Stimulated activated CD8-positive, alpha-beta memory T cell treated with anti-CD3 and anti-CD28 coated beads, Interleukin-15, amount 100 ng/mL, for 24 hours (primary cell): ENCODE measurements at places on chromosomes 5 and 9.

DNA sequence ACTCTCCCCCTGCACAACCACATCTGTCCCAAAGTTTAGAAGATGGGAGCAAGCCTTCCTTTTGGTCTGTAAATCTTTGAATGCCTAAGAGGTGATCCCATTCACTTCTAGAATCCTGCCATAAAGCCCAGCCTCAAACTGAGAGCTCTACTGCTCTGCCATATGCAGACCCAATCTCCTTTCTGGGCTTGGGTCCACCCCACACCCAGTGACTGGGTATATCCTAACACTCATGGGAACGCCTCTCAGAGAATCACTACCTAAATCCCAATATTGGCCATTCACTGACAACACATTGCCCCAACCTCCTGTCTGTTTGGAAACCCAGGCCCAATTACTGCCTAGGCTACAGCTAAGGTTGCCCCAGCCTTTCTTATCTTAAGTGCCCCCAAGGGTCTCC, 90.7 kb downstream of the MAMDC2 start:
- DNase-seq: no peak

DNA sequence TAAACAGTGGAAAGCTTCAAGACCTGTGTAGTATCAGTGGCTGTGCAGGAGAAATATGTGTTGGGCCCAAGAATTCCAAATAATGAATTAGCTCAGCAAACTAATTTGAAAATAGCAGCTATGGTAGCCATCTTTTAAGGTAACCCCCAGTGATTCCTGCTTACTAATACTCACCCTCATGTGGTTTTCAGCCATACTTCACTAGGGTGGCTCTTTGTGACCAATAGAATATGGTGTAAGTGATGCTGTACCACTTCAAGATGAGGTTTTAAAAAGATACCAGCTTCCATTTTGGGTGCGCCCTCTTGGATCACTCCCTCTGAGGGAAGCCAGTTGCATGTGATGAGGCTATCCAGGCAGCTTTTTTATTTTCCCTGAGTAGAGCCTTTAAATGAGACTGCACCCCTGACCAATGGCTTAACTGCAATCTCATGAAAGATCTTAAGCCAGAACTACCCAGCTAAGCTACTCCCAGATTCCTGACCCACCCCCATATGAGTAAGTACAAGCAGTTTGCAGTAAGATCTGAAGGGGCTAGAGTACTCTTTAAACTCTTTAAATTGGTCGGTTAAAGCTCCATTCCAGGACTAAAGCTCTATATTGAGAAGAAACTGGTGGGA, 58.3 kb downstream of the UHRF2 start:
- DNase-seq: no peak

DNA sequence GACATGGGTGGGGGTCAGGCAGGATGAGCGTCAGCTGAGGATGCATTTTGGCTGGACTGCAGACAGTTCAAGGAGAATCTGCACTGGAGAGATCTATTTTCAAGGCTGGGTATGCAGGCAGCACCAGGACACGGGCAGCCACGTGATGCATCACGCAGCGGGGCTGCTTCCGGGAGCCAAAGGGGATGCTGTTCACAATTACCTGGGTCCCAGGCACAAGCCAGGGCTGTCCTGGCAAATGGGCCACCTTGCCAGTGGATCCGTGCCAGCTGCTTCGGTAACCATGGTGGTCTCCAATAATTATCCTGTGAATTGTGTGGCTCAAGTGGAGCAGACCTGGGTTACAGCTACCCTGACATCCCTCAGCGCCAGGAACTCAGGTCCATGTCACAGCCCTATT, 17.5 kb downstream of the DBH start:
- DNase-seq: no peak

DNA sequence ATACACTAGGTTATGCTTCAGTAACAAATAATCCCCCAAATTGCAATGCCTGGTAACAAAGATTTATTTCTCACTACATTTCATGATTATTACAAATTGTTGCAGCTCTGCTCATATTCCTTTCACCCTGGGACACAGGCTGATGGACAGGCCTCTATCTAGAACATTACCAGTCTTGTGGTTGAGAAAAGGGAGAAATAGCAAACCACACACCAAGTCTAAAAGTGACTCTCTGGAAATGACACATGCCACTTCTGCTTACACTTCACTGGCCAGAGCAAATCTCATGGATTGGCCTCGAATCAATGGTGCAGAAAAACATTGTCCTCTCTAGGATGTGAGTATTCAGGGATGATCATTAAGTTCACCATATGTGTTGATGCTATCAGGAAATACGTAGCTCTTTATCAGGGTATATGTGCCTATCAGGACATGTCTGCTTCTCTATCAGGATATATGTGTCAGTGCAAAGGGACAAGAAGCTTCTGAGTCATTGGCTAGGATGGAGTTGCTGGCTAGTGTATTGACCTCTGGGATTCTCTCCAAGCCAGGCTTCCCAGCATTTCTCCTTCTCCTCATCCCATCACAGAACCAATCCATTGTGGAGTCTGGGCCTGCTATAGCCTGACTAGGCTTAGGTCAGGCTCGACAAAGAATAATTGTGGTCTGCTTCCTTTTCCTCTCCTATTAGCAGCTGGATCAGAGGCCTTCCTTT, 91.1 kb upstream of the CEP78 start:
- DNase-seq: no peak

DNA sequence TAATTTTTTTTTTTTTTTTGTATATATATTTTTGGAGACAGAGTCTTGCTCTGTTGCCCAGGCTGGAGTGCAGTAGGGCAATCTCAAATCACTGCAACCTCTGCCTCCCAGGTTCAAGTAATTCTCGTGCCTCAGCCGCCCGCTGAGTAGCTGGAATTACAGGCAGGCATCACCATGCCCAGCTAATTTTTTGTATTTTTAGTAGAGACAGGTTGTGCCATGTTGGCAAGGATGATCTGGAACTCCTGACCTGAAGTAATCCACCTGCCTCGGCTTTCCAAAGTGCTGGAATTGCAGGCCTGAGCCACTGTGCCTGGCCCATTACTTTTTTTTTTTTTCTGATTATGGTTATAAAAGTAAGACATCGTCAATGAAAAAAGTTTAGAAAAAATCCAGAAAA, 84.0 kb upstream of the LMNB1 start:
- no peak for DNase-seq

DNA sequence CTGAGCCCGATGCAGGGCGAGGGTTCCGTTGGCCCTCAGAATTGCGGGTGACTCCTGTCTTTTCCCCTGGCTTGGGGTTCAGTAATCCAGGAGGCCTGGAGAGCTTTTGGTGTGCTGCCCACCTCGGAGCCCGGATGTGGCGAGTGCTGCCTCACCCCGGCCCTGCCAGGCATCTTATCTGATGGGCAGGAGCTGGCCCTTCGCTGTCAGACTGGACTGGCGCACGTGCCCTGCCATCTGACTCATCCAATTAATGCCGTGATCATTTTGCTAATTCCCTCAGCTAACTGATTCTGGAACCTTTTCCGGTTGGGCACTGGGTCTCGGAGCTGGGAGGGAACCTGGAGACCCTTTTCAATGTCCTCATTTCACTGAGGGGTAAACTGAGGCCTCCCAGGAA, 34.6 kb downstream of the RXRA start:
- no peak for DNase-seq

DNA sequence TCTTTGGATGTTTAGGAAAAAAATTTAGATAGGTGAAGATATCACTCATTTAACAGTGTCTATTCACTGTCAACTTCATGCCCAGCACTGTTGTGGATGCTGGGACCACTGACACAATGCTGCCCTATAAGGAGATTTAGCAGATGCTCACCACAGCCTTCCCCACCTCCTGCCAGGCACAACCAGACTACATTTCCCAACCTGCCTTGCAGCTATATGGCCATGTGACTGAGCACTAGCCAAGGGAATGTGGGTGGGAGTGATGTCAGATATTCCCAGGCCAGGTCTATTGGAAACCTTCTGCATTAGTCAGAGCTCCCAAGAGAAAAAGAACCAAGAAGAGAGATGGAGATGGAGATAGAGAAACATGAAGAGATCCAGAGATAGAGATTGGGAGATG, 302.6 kb upstream of the TAS2R1 start:
- DNase-seq: no peak

DNA sequence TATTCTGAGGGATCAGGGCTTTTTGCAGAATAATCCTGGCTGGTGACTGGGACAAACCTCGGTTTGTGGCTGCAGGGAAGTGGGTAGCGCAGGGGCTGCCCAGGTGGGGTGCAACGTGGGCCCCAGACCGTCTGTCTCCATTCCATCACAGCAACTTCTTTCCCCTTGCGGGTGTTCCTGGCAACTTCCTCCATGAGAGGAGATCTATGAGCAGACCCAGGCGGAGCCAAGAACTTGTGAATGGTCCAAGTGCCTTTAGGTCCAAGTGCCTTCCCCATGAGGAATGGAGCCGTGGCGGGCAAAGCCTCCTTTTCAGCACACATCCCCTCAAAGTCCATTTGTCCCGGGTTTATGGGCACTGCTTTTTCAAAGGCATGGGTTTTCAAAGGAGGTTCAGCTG, 136.5 kb downstream of the PHF2 start:
- no peak for DNase-seq

- no peak for DNase-seq
Observed at GRCh38 chr9:91714020-91714806, 235.8 kb downstream of the ROR2 start.

GRCh38 chr9:34783951-34784487, 74.1 kb upstream of the CCL21 start:
- no peak for DNase-seq

- no peak for DNase-seq
Observed at GRCh38 chr5:154791535-154791934, 36.4 kb downstream of the LARP1 start.

- no peak for DNase-seq
Observed at GRCh38 chr9:17487467-17487866, 91.4 kb upstream of the SH3GL2 start.

GRCh38 chr9:127953768-127954505, 16.3 kb upstream of the DPM2 start:
- no peak for DNase-seq

DNA sequence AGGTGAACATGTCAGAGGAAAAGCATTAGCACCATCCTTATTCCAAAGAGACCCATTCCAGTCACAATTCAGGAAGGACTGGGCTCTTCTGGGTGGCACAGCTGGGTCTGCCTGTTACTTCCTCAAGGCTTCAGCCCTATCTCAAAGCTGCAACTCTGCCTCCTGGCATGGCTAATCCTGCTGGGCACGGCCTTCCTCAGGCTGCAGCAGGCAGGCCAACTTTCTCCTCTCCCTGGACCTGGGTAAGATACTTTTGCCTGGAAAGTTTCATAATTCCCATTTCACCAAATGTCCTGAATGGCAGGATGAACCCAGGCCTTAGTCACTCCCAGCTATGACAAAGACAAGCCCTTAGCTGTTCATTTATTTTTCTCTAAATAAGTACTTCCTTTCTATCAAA, 50.1 kb downstream of the MACROH2A1 start:
- DNase-seq: no peak

DNA sequence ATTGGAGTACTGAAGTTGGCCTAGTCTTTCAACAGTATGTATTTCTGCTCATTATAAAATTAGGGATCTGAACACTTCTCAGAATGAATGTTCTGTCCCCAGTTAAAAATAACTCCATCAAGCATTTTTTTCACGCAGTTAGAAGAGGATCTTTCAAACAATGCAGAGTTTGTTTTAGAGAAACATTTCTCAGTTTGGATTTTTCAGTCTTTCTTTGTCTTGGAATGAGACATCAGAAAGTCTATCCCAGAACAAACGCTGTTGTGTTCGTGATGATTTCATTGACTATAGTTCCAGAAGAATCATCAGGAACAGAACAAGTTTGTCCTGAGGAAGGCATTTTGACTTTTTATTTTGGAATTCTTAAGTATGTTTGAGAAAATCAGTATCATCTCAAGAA, 218.7 kb downstream of the ARRDC3 start:
- DNase-seq: no peak

GRCh38 chr5:31707329-31707728, 68.4 kb downstream of the PDZD2 start:
- DNase-seq: no peak

- no peak for DNase-seq
Observed at GRCh38 chr9:81626511-81626910, 62.8 kb downstream of the TLE1 start.

- DNase-seq: no peak
Observed at GRCh38 chr5:39713250-39713916, 288.6 kb upstream of the DAB2 start.

GRCh38 chr5:168295574-168296201, 4.2 kb downstream of the WWC1 start:
- DNase-seq: no peak

DNA sequence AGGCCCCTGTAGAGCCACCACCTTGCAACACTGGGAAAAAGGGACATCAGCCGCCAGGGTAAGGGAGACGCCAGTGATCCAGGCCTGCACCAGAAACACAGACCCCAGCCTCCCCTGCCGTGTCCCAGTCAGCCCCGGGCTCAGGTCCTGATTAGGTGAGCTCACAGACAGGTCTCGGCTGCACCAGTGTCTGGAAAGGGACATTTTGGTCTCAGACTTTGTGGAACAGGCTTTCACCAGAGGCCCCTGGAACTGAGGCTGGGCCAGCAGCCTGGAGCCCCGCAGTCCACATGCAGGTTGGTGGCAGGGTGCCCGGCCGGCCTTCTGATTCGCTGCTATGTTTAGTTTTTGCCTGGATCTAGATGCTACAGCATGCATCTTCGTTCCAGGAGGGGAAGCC, 369.0 kb upstream of the IRX4 start:
- no peak for DNase-seq

DNA sequence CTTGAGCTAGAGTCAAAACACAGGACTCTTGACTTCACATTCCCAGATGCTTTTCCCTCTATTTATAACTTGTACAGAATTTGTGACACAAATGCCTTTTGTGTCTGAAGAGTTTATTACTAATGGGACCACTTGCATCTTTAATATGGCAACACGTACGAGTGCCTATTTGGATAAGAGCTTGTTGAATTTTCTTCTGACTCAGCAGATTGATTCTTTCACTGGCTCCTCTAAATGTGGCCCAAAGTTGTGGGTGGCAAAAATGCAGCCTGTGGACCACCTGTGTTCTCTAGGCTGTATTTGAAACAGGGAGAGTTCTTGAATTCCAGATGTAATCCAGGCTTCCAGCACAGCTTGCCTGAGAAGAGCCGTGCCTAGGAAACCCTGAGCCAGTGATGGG, 34.1 kb upstream of the ERCC6L2 start:
- no peak for DNase-seq

DNA sequence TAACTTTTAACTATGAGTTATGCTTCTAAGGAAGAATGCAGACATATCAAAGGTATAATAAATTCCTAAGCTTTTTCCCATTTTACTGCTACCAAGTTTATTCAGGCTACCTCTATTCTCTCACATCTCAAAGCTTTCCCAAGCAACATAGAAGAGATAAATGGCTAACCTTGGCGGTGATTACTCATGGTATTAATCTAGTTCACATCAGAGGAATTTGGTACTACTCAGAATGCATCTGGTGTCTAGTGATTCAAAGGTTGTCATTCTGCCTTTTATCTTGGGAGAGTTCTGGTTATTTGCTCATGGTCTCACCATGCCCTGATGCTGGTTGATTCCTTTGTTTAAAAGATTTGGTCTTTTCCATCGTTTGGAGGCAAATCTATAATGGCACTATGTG, 182.7 kb downstream of the TAF11L14 start:
- DNase-seq: no peak

DNA sequence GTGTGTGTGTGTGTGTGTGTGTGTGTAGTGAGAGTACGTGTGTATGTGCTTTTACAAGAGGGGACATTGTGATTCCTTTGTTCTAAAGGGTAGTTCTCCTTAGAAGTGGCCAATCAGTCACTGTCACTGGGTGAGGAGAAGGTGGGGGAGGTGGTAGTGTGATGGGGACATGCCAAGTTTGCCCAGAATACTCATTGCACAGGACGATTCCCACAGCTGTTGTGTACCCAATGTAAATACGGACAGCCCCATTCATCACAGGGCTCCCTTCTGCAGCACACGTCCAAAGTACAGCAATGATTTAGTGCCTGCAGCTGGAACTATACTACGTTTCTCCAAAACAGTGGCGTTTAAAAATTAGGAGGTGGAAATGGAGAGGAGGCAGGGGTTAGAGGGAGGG, 287.8 kb downstream of the TLR4 start:
- no peak for DNase-seq
